NCI-H226 (cell line): ENCODE measurements at places on chromosomes 11 and 22.

GRCh38 chr11:57513911-57514537 is 1.5 kb downstream of the SLC43A1 start:
- DNase-seq: no peak

GRCh38 chr11:120385655-120386054 is 49.4 kb downstream of the ARHGEF12 start:
- no peak for DNase-seq

DNA sequence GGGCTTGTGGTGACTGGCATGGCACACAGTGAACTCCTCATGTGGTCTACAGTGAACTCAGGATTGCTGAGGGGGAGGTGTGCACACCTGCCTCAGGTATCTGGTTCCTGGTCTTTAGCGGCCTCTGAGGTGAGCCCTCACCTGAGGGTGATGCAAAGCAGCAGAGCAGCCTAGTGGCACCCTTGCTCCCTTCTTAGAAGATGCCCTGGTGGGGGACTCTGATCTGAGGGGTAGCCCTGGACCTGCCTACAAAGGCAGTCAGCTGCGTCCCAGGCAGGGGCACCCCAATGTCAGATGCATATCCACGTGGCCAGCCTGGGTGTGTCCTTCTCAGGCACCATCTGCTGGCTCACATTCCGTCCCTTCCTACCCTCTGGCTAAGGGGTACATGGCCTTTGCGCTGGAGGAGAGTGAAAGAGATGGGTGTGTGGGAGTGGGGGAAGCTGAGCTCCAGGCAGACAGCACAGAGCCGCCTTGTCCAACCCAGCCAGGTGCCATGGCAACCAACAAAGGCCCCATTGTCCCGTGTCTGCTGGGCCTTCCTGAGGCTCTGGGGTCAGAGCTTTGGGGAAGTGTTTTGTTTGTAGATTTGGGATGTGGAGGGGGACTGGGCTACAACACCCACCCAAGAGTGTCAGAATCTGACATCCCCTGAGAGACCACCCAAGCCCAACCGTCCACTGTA is 5.8 kb downstream of the PLEKHB1 start:
- no peak for DNase-seq

DNA sequence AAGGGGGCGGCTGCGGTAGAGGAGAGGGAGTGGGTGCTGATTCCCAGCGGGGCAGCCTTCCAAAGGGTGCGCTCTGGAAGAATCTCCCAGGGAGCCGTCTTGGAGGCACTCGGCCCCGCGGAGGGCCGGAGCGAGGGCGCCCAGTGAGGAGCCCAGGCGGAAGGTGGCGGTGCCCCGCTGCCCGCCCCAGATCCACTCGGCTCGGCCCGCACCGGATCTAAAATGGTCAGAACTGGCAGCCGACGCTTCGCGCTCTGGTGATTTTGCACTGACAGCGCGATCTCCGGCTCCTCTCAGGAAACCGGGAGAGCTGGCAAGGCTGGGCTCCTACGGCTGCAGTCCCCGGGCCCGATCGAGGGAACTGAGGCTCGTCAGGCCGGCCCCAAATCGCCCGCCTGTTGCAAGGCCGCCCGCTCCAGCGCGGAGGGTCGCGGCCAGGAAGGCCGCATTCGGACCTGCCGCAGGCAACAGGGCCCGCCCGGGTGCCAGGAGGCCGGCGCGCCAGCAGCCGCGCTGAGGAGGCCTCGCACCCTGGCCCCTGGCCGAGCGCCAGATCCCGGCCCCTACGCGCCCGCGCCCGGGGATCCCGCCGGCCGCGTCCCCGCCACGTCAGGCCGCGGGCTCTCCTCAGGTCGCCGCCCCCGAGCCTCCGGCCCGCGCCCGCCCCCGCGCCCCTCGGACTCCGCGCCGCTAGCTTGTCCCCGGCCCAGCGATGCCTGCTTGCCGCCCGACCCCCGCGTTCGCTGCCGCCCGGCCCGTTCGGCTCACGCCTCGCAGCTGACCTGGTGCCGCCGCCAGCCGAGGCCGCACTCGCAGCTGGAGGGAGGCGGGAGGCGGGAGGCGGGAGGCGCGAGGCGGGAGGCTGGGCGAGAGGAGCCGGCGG is at the start of gene KLHL22:
TSS of gene KLHL22 (minus strand) at position 818 of the 883 bp plus-strand sequence. CDS start 6,584 bp downstream, outside the sequence.
- peak; percentile 24 for DNase-seq

DNA sequence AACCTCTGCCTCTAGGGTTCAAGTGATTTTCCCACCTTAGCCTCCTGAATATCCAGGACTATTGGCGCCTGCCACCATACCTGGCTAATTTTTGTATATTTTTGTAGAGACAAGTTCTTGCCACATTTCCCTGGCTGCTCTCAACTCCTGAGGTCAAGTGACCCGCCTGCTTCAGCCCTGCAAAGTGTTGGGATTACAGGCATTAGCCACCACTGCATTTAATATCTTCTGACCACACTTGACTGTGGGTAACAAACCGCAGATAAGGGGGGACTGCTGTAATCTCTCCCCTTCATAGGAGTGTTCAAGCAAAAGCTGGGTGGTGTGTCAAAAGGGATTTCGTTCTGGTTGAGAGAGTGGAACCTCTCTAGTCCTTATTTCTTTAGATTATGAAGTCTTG is 53.4 kb downstream of the GRAMD1B start:
- DNase-seq: no peak

DNA sequence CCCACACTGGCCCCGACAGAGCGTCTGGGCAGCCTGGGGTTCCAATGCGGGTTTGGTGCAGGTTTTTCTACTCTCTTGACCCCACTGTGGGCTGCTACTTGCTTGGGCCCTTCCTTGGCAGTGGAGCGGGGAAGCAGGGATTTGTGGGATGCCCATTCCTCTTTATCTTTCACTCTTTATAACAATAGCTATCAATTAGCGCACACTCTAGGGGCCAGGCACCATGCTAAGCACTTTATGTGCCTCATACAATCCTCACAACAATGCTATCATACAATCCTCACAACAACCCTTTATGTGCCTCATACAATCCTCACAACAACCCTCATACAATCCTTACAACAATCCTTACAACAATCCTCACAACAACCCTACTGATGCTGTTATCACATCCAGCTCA is 12.7 kb downstream of the ACCS start:
- DNase-seq: no peak

GRCh38 chr11:92251980-92252379 is 27.4 kb downstream of the FAT3 start:
- DNase-seq: peak; percentile 16

DNA sequence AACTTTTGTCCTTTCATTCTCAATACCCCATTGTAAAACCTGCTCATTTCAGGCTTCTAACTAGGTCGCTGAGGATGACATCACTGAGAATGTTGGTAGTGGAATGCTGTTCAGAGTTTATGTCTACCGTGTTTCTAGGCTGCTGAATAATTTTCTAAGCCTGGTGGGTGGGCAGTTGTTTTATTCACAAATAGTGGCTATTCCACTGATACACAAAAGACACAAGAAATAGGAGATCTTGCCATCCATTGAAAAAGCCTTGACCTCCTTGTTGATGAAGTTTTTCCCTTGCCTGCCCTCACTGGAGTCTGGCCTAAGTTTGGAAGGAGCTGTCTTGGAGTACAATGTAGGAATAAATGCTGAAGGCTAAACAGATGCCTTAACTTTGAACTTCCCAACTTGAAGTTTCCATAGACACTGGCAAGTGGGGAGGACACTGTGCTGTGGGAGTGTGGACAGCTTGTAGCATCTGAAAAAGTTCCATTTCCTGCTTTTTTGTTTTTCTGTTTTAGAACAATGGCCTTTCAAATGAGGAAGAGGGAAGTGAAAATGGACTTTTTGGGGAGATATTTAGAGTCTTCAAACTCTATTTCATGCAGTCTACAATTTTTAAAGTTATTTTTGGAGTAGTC is 59.2 kb downstream of the TRIM44 start:
- no peak for DNase-seq

GRCh38 chr22:30870451-30871345 is 97.9 kb downstream of the MORC2 start:
- DNase-seq: no peak

GRCh38 chr11:77557553-77557952 is 32.2 kb upstream of the AQP11 start:
- DNase-seq: no peak

- DNase-seq: no peak
These were observed 46.5 kb downstream of the PDE2A start for GRCh38 chr11:72627594-72628281.

- DNase-seq: peak; percentile 87
These were observed 499.0 kb upstream of the CCDC179 start for GRCh38 chr11:23359297-23359696.

GRCh38 chr11:43751726-43752125 is 71.2 kb downstream of the HSD17B12 start:
- no peak for DNase-seq

GRCh38 chr11:57432149-57432561 is 5.2 kb upstream of the SLC43A3 start:
- no peak for DNase-seq

DNA sequence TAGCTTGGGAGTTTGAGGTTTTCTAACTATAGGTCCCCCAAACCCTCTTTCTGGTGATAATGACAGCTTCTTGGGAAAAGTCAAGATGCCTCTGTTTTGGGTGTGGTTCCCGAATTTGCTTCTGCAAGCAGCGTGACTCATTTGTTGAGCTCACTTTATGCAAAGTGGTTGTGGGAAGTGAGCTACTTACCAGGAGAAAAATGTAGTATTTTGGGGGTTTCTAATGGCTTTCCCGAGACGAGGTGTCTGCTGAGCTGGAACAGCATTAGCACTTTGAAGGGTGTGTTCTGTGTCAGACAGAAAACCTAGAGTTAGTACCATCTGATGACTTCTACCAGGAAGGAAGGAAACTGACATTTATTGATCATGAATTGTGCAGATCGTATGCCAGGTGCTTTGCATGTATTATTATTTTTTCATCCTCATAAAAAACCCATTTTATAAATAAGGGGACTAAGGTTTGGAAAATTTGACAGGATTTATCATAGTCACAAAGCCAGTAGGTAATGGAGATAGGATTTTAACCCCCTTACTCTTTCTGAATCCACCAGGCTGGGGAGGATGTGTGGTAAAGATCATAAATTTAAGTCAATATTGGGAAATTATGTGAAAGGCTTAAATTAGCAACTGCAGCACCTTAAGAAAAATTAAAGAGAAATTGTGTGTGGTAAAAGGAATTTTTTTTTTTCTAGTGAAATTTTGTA is 108.8 kb upstream of the CD44 start:
- DNase-seq: peak; percentile 67

- DNase-seq: no peak
These were observed 54.0 kb upstream of the CECR2 start for GRCh38 chr22:17315310-17315709.

DNA sequence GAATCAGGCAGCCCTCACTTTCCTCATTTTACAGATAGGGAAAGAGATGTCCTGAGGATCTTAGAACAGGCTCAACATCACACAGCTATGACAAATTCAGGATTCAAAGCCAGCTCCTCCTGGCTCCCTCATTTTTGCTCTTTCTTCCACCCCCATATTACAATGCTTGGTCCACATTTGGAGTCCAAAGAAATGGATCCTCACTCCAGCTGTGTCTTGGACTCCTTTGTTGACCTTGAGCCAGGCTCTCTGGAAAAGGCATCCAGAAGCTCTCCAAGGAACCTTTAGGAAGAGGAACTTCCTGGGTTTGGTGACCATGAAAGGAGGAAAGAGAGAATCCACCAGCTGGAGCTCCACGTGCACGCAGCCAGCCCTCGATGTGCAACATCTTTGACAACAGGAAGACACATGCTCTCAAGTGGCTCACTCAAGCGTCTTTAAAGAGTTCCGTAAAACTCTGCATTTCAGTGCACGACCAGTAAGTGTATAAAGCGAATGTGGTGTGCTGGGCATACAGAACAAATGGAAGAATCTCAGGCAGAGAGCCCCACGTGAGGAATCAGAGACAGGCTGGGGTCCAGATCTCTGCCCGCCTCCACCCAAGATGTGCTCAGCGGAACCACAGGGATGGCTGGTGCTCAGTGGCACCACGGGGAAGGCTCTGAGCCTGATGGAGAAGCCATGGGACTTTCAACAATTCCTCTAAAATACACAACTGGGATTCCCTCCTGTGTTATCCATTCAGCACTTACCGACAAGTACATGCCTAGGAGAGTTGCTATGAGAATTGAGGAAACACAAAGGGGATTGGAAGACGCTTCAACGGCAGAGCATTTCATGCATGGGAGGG is 48.4 kb downstream of the ISX start:
- DNase-seq: no peak

DNA sequence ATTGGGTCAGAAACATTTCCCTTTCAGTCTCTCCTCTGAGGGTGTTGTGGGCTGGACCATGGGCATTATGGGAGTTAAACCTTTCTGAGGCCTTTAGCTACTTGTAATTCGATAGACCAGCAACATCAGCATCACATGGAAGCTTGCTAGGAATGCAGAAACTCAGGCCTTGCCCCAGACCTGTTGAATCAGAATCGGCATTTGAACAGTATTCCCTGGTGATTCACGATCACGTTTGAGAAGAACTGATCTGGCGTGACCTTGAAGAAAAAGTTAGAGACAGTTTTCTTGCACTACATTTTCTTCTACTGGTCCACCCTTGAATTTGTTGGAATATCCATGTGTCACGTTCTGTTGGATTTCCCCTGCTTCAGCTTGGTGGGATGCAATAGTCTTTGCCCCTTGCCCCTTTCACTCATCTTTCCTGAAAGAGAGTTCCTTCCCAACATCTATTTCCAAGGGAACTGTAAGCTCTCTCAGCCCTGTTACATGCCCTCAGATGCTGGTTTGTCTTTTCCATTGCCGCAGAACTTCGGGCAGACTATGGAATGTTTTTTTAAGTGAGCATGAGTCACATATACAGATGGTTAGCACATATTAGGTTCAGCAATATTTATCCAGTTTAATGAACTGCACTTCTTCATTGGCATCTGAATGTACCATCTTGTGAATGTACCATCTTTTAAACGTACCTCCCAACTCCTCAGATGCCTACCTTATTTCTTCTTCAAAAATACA is 23.9 kb downstream of the EHF start:
- no peak for DNase-seq

DNA sequence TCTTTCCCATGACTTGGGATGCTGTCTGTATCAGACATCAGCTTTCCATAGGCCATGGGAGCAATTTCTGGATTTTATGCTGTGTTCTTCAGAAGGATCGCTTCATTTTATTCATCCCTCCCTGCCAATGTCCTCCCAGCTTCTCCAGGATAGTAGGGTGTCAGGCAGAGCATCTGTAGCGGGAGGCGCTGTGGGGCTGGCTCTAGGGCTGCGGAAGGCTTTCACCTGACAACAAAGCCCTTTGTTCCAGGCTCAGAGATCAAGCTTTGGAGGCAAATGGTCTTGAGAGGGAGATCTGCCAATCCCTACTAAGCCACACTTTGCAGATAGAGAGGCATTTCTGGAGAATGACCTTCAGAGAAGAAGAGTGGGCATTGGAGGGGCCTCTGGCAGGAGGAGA is 29.5 kb upstream of the FTH1 start:
- DNase-seq: no peak

GRCh38 chr22:22928666-22929380 is 41.2 kb downstream of the IGLL5 start:
- DNase-seq: peak; percentile 18

GRCh38 chr11:101323997-101324396 is 194.4 kb upstream of the PGR start:
- DNase-seq: no peak
